Fibroblast of skin of left biceps (primary cell): ENCODE measurements at places on chromosomes 7 and 10.

DNA sequence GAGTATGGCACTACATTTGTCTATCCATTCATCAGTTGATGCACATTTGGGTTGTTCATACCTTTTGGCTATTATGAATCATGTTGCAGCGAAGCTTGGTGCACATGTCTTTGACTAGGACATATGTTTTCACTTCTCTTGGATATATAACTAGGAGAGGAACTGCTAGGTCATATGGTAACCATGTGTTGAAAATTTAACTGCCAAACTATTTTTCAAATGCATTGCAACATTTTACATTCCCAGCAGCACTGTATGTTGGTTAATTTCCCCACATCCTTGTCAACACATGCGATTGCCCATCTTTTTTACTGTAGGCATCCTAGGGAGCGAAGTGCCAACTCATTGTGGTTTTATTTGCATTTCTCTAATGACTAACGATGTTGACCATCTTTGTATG lies 183.4 kb downstream of the PRKCQ start:
- peak; percentile 98 for DNase-seq

GRCh38 chr7:139034855-139035585 lies 822 bp downstream of the ZC3HAV1L start:
- no peak for DNase-seq

DNA sequence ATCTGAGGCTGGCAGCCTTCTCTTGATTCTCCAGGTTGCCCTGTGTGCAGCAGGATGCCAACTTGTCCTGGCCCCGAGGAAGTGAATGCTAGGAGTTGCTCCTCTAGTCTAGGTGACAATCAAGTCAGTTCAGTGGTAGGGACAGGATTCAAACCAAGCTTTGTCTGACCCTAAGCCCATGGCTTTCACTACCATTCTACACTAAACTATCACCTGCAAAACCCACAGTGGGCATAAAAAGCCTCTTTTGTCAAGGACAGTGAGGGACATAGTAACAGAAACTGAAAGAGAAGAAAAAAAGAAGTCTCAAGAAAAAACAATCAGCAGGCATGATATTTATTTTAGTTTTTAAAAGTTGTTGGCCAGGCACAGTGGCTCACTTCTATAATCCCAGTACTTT lies 33.5 kb downstream of the KCNMA1 start:
- no peak for DNase-seq

GRCh38 chr10:14244147-14244546 lies 86.6 kb downstream of the FRMD4A start:
- DNase-seq, result no peak

GRCh38 chr7:63899691-63900393 lies 98.8 kb upstream of the ZNF722 start:
- no peak for DNase-seq

DNA sequence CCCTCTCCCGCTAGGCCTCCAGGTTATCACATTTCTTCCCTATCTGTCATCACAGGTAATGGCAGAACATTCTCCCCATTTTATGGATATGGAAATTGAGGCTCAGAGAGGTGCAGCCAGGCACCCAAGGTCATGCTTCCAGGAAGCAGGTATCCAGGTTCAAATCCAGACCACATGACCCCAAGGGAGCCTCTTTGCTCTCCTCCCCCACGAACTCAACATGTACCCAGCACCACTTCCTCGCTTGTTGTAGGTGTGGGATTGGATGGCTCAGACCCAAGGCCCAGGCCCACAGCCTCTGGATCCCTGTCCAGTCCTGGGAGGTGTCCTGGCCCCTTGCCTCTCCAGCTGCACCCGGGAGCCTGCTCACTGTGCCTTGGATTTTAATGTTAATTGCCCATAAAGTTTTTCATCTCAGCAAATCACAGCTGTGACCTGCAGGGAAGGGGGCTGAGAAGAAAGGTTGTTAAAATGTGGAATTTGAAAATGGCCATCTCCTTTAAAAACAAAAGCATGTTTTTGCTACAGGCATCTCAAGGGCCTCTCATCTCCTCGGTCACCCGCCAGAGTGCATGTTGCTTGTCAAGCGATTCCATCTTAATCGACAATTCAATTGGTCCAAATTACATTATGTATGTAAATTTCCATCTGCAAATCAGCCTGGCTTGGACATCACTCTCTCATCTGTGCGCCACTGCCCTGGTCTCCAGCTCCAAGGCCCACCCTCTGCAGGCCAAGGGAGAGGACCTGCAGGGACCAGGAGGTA lies 205.4 kb upstream of the ZMIZ1 start:
- no peak for DNase-seq

- DNase-seq, result no peak
Measured at GRCh38 chr10:69243817-69244216, 23.7 kb downstream of the HKDC1 start.

DNA sequence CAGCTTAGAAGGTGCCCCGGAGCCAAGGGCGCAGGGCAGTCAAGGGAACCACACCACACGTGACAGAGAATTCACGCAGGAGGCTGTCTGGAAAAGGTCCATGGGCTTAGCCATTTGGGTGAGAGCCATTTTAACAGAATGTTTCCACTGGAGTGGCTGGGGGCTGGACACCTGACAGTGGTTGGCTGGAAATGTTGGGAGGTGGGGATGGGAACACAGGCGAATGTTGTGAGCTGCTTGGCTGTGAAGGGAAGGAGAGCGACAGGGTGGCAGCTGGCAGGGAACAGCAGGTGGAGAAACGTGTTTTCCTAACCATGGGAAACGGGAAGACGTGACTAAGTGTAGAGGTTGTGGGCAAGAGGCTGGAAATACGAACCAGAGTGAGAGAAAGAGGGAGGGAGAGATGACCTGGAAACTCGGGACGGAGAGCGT lies 100.5 kb upstream of the ZNF32 start:
- DNase-seq, result no peak

DNA sequence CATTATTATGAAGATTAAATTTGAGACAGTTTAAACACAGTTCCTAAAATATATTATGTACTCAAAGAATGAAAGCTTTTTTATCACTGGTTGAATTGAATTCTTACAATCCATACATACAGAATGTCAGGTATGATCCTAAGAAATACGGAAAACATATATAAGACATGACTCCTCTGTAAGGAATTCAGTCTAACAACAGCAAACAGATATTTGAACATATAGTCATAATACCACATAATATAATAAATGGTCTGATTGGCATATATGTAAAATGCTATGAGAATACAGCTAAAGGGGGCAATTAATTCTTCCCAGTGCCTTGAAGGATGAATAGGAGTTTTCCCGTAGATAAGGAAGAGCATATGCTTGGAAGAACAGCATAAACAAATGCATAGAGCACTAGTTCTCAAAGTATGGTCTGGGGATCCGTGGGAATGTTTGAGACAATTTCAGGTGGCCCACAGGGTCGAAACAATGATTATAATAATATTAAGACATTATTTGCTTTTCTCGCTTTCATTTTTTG lies 10.6 kb upstream of the ARID5B start:
- no peak for DNase-seq

- no peak for DNase-seq
Measured at GRCh38 chr10:132965411-132966057, 23.2 kb upstream of the CFAP46 start.

DNA sequence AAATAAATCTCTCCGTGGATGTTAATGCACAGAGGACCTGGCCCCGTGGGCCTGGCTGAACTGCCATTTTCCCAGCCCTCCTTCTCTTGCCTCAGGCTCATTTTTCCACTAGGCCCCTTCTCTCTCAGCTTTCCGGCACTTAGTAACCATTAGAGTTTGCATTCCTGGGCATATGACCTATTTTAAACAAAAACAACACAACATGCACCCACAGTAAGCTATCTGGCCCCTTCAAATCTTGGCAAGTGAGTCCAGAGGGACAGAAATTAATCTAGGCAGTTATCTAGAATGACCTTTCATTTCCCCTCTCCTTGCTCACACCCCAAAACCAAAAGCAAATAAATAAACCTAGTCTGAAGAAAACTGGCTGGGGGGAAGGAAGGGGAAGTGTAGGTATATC lies 11.7 kb downstream of the FBXW4 start:
- DNase-seq, result no peak

GRCh38 chr10:123808286-123808685 lies 83.3 kb downstream of the CPXM2 start:
- DNase-seq, result no peak

- DNase-seq, result no peak
Measured at GRCh38 chr7:98250789-98251188, 1.2 kb downstream of the TECPR1 start.

DNA sequence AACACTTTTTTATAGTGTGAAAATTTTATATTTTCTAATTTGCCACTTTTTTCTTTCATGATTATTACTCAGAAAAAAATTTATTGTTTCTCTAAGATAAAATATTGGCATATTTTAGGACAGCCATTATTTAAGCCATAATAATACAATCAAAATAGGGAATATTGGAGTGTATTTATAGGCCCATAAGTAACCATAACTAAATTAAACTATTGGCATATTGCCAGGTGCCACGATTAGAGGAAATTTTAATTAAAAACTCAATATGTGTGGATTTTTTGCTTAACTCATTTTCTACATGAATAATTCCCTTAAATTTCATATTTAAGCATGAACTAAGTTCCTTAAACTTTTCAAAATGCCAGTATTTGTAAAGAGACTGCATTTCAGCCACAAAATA lies 587.8 kb downstream of the IPMK start:
- no peak for DNase-seq

- DNase-seq, result no peak
Measured at GRCh38 chr7:41201021-41201420, 501.9 kb downstream of the INHBA start.

GRCh38 chr10:71575451-71575850 lies 144.1 kb downstream of the C10orf105 start:
- DNase-seq, result no peak

DNA sequence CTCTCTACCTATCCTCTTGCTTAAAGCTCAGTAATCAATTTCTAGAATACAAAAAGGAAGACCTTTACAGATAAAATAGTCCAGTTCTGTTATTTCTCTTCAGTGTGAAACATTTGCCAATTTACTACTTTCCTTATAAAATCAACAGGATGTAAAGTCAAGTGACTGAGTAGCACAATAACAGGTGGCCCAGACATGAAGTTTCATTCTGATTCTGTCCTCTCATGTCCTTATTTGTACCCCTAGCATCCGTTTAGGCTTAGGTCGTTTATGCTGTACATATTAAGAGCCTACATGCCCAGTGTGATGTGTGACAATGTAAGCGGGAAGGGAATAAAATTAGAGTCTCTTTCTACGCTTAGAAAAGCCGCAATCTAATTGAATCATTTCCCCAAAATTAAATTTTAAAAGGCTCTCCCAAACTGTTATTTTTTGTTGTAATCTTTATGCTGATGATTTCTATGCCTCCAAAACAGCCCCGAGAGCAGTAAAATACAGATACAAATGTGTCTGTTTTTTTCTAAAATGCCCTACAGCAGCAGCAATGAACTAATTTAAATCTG lies 29.1 kb downstream of the EPC1 start:
- DNase-seq, result no peak

DNA sequence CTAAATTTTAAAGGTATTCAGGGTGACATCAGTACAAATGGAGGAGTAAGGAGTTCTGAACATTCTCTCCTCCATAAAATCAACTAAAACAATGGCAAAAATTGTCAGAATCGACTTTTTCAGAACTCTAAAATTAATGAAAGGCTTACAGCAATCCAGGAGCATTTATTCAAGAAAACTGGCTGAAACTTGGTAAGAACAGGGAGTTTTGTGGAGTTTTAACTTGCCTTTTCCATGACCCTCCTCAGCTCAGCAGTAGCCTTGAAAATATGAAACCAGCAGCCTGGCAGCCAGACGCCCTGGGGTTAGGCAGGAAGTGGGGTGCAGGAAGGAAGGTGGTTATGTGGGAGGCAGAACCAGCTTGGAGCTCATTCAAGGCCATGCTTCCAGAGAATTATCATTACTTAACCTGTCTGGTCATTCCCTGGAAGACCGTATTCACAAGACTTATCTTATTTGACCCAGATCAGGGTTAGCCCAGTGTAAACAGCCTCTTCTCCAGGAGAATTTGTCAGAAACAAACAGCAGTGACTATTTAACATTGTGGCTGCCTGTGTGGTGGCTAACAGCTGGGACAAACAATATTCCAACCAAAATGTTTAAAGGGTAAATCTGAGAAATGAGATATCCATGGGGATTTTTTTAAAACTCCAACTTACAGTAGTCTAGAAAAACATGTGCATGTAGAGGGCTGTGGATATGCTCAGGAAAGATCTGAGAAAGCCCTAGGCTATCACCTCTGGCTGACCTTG lies 75.7 kb upstream of the MACROH2A2 start:
- no peak for DNase-seq
